ENCODE measurements at places on chromosomes 2 and 18. TPM values are rescaled to one million over a fixed set of nuclear protein-coding genes. Genes with fewer than 3 reads are reported as not detected.

DNA sequence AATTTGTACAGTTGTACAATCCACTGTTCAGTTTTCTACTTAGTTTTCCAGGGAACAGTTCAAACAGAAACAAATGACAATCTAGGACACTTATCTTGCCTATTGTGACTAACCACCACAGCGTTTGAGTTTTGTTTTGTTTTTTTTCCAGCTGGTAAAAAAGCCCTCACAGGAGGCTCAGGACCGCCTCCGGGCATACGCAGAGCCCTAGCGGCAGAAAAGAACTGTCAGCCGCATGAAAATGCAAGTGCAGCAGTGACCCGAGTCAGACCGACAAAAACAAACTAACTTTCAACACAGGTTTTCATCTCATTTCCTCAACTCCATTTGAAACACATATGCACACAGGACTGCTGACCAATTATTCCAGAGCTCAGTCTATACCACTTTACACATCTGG is 68.6 kb downstream of the STEAP3 start:
- DNase-seq, result no peak

DNA sequence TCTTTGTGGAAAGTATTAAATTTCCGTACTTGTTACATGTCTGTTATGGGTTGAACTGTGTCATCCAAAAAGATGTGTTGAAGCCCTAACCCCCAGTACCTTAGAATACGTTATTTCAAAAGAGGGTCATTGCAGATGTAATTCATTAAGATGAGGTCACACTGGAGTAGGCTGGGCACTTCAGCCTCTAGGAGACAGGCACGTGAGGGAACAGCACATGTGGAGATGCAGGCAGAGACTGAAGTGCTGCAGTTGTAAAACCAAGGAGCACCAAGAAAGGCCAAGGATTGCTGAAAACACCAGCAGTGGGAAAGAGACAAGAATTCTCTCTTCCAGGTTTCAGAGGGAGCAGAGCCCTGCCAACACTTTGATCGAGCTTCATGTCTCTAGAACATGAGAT is 4.6 kb upstream of the RHBDD1 start:
- DNase-seq, result no peak

- no peak for DNase-seq
Measured at GRCh38 chr2:82487354-82487753, 1971.7 kb downstream of the SUCLG1 start.

DNA sequence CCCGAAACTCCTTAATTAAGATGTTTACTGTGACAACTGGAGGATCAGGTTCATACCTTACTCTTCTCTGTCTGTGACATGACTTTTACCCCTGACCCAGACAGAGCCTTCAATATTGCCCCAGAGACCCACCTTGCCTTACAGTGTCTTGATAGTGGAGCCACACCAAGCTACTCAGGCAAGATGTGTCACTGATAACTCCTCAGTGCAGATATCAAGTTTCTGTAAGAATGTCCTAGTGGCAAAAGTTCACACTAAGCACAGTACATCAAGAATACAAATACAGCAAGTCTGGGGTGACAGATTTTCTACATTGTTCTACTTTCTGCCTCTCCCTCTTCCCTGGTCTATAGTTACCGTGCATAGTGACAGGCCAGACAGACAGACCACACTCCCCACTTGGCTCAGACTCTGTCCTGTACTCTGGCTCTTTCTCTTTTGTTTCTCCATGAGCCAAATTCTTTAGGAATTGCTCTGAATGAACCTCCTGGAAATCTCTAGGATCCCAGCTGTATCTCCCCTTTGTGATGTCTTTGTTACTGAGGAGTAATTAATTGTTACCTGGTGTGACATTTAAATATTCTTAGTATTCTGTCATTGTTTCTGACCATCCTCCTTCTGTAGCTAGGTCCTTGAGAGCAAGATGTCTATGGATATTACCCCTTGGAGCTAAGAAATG is 24.1 kb upstream of the APOB start:
- no peak for DNase-seq

DNA sequence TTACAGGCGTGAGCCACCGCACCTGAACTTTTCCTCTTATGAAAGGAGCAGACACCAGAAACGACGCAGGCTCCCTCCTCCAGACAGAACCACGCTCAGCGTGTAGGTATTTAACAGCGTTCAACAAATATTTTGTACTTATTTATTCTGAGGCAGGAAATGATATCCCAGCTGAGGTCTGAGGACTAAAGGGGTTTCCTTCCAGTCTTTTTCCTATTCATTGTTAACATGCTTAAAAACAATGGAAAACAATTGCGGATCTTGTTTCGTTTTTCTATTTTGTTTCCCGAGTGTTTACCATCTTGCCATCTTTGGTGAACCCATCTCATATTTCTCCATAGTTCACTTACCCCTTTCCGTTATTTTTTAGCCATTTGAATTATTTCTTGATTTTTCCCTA is 43.7 kb upstream of the FOSL2 start:
- DNase-seq, result no peak

GRCh38 chr2:216283038-216283900 is 89.0 kb downstream of the MARCHF4 start:
- peak; percentile 70 for DNase-seq

EFHD1 gene
- total RNA-seq, result 0.71 TPM

DNA sequence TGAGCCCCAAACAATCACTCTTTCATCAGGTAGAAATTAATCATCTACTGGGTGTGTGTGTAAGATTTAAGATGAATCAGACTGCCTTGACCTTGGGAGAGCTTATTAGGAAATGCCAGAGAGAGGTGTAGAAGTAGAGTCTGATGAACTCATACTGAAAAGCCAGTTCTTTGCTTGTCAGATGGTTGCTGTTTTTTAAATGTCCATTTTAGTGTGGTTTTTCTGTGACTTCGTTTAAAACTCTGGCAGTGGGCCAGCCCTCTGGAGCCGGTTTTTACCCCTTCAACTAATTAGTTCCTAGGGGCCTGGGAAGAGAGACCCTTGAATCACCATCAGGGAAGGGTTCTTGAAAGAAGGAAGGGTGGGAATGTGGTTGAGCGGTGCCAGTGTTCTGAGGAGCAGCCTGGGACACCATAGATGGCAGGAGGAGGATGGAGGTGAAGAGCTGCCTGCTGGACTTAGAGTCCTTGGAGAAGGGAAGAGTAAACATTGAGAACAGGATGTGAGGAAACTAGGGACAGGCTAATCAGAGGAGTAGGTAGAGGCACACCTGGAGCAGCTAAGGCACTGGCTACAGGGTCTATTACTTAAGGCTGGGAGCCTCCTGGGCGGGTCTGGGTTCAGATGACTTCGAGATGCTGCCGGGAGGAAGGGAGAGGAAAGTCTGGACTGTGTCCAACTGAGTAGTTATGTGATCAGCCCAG is 66.1 kb downstream of the LRRFIP1 start:
- DNase-seq, result no peak

DNA sequence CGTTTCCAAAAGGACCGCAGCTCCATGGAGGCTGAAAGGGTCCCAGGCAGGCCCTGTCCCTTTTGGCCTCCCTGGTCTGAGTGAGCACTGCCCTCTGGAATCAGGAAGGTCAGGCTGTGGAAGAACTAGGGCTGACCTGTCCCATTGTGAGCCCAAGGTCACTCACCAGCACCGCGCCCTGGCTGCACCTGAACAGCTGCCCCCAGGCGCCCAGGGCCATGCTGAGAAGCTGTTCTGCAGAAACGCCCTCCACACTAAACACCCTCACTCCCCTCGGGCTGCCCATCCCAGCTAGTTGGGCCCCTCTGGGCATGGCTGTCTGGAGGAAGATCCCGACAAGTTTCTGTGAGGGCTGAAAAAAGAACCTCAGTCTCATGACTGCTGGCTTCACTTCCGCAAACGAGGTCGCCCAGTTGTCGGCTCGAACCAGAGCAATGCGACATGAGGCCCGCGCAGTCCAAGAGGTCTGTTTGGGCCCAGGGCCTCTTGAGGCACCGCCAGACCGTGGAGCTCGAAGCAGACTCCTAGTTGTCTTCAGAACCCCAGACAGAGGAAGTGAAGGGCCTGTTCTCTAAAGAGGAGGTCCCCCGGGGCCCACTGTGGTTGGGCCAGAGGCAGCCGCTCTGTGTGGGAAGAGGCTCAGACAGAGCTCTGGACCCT is 64.4 kb downstream of the INPP5D start:
- DNase-seq, result no peak

DCDC2C gene
- total RNA-seq, result not detected

DNA sequence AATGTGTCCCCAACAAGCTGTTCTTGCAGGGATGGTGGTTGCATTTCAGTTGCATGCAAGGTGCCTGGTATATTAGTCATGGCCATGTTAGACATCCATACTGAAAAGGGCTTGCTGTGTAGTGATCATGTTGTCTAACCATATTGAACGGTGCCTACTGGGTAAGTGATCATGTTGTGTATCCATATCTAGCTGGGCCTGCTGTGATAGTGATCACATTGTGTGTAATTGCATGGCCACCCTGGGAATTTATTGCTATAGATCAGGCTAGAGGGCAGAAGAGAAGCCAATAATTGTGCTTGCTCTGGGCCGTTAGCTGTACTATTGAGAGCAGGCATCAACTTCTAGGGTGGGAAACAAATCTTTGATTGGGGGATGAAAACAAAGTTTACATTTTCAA is 9.8 kb upstream of the EPC2 start:
- DNase-seq, result no peak

- DNase-seq, result peak; percentile 84
Measured at GRCh38 chr2:68319398-68320117, at the start of gene CNRIP1. TSS of gene CNRIP1 (minus strand) at chr2:68319949. CDS start at chr2:68319400, 549 bp downstream.

HMSD gene
- not detected for total RNA-seq

ITGA4 gene
- total RNA-seq, result 5.4 TPM

ADD2 gene
- 373 TPM for total RNA-seq

GRCh38 chr2:230865766-230866755 is 1.3 kb downstream of the ITM2C start:
- no peak for DNase-seq

DNA sequence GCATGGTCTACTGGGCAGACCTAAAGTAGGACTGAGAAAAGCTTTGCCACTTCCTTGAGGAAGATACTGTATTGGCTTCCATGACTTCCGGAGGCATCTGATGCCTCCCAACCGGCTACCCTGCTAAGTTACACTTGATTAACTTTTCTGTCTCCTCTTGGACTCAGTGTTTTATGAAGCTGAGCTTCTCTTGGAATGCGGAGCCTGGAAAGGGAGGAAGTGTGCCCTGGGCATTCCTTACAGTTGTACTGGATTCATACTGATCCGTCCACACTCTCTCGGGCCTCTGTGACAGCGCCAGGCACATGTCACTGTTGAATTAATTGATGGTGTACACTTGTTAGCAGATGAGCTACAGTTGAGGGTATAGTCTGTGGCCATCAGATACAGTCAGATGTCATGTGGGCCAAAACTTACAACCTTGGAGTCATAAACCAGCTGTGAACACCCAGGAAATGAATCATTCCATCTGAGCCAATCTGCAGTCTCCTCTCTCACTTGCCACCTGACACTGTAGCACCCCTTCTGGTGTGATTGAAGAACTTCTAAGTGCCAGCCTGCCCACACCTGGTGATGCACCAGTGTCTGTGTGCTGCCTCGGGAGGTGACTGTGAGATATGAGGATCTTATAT is 122.5 kb downstream of the FHOD3 start:
- no peak for DNase-seq

GRCh38 chr2:112836695-112837117 is at the start of gene IL1B:
TSS of gene IL1B (minus strand) at chr2:112836779. CDS start at chr2:112836229, 550 bp downstream.
- DNase-seq, result no peak

- no peak for DNase-seq
Measured at GRCh38 chr18:8933714-8934284, 168.7 kb upstream of the NDUFV2 start.

CAPN14 gene
- 0.25 TPM for total RNA-seq

DNA sequence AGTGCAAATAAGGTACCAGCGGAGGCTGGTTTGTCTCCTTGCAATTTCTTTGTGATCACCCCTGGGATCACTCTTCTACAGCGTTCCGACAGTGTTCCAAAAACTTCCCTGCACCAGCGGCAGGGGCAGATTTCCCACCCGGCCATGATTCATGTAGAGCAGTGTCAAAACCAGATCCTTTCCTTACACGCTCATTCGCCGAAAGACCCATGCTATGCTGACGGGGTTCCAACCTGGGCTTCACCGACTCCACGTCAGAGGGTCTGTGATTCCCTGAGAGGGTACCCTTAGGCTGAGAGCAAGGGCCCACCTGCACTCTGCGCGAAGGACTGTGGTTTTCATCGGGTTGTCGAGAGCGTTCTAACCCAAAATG is 423 bp upstream of the TTC27 start:
- peak; percentile 40 for DNase-seq

DNA sequence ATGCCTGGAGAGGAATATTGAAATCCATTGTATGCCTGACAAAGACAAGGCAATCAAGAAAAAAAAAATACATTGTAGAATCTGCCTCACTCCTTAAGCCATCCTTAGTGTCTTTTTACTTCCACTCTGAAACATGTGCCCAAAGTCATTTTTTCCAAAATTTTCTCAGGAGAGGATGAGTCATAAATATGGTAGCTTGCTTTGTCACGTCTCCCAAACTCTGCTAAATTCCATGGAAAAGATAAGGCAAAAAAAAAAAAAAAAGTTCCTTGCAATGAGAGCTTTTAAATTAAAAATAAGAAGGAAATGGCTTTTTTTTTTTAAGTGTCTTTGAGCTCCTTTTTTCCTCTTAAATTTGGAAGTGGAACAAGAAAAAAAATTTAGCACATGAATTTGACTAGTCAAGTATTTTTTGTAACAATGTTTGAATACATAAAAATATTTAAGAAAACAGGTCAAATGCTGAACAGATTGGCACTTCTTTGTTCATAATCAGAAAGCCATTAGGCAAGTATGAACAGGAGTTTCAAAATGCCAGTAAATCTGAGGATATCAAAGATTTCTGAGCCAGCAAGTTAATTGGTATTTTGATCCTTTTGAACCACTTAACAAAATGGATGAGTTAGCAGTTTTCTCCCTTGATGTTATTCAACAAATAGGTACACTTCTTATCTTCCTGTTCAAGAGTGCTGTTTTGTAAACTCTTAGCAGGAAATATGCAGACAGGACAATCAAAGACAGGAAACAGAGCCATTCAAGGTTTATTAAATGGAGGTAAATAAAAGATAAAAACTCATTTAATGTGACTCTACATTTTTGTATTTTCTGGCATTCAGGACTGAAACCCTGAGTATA is 247.3 kb upstream of the SP5 start:
- DNase-seq, result no peak

NCL gene
- 320 TPM for total RNA-seq

GRCh38 chr18:35334821-35335220 is 9.4 kb downstream of the ZNF24 start:
- DNase-seq, result no peak

- peak; percentile 42 for DNase-seq
Measured at GRCh38 chr2:105438104-105438929, 39.5 kb upstream of the FHL2 start.

TIGD1 gene
- 12.3 TPM for total RNA-seq

GRCh38 chr2:241034490-241035141 is 36.2 kb downstream of the SNED1 start:
- DNase-seq, result no peak

CROCC2 gene
- not detected for total RNA-seq

PIEZO2 gene
- 50.1 TPM for total RNA-seq

GPR55 gene
- total RNA-seq, result not detected

MYO5B gene
- 2.7 TPM for total RNA-seq

- no peak for DNase-seq
Measured at GRCh38 chr2:104755026-104755878, 98.7 kb upstream of the POU3F3 start.

- DNase-seq, result no peak
Measured at GRCh38 chr18:4406856-4407255, 48.3 kb downstream of the DLGAP1 start.

CCDC150 gene
- 25.6 TPM for total RNA-seq

Data from glutamatergic neuron (in vitro differentiated cells).